ENCODE measurements at places on chromosomes 3 and 15. TPM values are rescaled to one million over a fixed set of nuclear protein-coding genes. Genes with fewer than 3 reads are reported as not detected.

DNA sequence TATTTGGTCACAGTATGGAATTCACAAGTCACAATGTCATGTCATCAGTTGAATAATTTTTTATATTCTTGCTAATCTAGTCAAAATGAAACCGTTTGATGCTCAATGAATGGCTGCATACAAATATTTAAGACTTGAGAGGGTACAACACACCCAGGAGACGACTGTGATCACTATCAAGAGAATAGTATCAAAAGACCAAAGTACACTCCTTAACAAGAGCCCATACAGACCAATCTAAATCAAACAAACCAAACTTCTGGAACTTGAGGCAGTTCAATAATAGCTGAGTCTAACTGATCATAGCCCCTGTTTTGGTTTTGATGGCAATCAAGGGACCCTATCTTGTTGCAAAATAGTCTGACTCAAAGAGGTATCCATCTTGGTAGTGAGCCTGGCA lies 265.1 kb downstream of the THSD4 start:
- no peak for DNase-seq

DNA sequence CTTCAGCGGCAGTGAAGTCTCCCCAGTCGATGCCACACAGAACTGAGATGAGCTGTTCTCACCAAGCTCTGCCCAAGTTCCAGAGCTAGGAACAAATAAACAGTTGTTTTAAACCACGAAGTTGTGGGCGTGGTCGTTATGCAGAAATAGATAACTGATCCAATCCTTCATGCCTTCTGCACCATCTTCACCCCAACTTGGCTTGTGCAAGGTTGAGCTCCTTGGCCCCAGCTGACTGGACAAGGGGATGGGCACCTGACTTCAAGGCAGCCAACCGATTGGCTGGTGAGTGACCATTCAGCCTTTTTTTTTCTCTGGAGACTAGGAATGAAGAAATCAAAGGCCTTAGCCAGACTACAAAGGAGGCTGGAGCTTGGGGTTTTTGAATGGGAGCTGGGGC lies 23.9 kb downstream of the LINGO1 start:
- DNase-seq, result no peak

DNA sequence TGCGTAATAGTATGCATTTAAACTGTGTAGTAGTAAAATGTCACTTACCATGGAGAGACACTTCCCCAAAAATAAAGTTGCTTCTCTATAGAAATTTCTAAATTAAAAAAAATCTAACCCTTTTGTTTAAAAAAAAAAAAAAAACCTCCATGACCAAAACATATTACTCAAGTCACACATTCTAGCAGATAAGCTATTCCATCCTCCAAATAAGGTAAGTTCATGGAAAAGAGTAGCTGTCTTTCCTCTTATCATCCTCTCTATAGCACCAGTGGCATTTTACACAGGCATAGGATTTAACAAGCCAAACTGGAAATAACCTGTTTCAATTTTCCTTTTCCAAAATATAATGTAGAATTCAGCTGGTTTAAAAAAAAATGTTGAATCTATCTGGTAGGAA lies 57.4 kb downstream of the LRRFIP2 start:
- no peak for DNase-seq

GRCh38 chr3:44016818-44017217 lies 224.9 kb upstream of the TOPAZ1 start:
- DNase-seq, result no peak

Gene UACA
- total RNA-seq, result 77.1 TPM

Gene GPR156
- not detected for total RNA-seq

Gene CHRM5
- total RNA-seq, result not detected

Data from left colon (tissue), 2 donors.